ENCODE measurements at places on chromosomes 11 and 22. TPM values are rescaled to one million over a fixed set of nuclear protein-coding genes. Genes with fewer than 3 reads are reported as not detected.

- no peak overlapping the region for H3K27ac ChIP-seq
- DNase-seq: no peak
- H3K27me3 ChIP-seq: no peaks in the 10 kb centered on the region
- H3K4me1 ChIP-seq: peaks cover 6% of the 10 kb centered on the region
- H3K36me3 ChIP-seq: peaks cover 5% of the 10 kb centered on the region
- H3K4me3 ChIP-seq: no peak overlapping the region
Measured at GRCh38 chr11:47051217-47051616, 114.7 kb downstream of the CSTPP1 start.

- H3K36me3 ChIP-seq: peaks cover 28% of the 10 kb centered on the region
- no peaks in the 10 kb centered on the region for H3K27me3 ChIP-seq
- H3K4me1 ChIP-seq: no peaks in the 10 kb centered on the region
- no peak overlapping the region for H3K27ac ChIP-seq
Measured at GRCh38 chr11:69079661-69080256, 31.0 kb downstream of the TPCN2 start.

DNA sequence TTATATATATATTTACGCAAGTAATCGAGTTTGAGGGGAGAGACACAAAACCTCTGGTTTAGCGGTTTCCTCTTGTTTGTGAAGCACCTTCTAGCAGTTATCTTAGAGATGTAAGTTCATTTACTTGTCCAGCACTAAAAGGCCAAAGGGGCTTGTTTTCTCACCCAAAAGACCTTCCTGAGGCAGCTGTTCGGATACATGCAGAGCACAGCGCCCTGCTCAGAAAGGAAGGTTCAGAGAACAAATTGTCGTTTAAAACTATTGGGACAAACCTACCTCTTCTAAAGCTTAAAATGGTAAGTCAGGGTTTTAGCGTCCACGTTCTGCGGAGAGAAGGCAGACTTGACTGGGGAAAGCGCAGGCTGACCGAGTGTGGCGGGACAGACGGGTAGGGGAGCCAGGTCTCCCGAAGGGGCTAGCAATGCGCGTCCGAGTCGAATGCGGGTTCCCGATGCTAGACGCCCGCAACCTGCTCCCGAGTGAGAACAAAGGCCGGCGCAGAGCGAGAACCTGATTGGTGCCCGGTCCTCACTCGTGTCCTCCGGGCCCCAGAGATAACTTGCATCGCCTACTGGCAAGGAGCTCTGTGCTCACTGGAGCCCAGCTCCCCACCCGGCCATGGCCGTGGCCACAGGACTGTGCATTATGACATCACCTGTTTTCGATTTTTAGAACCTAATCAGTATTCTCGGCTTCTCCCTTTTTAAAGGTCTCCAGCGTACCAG lies 1.0 kb upstream of the SESN3 start:
- no peaks in the 10 kb centered on the region for H3K36me3 ChIP-seq
- H3K27ac ChIP-seq: peak overlapping the region; percentile 21
- H3K4me3 ChIP-seq: peak overlapping the region; percentile 68
- H3K4me1 ChIP-seq: peaks cover 6% of the 10 kb centered on the region
- peak; percentile 67 for DNase-seq
- peaks cover 3% of the 10 kb centered on the region for H3K27me3 ChIP-seq

GRCh38 chr11:444396-445144 lies 2.8 kb upstream of the ANO9 start:
- H3K4me1 ChIP-seq: peaks cover 3% of the 10 kb centered on the region
- H3K4me3 ChIP-seq: no peak overlapping the region
- H3K36me3 ChIP-seq: no peaks in the 10 kb centered on the region
- H3K27ac ChIP-seq: no peak overlapping the region

- no peak for DNase-seq
- H3K27me3 ChIP-seq: no peaks in the 10 kb centered on the region
- H3K4me3 ChIP-seq: no peak overlapping the region
- no peak overlapping the region for H3K27ac ChIP-seq
- no peaks in the 10 kb centered on the region for H3K36me3 ChIP-seq
Measured at GRCh38 chr11:95562196-95562921, 227.2 kb downstream of the FAM76B start.

GRCh38 chr22:47110817-47111443 lies 348.5 kb downstream of the TBC1D22A start:
- DNase-seq: no peak
- H3K27me3 ChIP-seq: no peaks in the 10 kb centered on the region
- no peaks in the 10 kb centered on the region for H3K4me1 ChIP-seq
- no peak overlapping the region for H3K4me3 ChIP-seq
- no peak overlapping the region for H3K27ac ChIP-seq

DNA sequence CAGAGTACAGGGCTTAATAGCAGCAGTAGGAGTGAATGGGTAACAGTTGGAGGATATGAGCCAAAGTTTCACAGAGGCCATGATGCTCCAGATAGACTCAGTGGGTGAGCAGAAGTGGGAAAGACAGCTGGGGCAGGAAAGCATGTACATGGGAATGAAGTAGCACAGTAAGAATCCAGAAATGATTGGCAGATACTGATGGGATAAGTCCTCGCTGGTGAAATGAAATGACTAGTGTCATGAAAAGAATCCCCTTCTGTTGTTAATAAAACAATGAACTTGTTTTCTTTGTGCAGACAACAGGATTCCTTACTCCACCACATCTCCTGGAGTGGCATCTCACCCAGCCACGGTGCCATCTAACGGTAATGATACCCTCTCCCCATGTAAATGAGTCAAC lies 17.4 kb upstream of the PANX1 start:
- H3K27ac ChIP-seq: no peak overlapping the region
- no peaks in the 10 kb centered on the region for H3K36me3 ChIP-seq
- H3K4me1 ChIP-seq: no peaks in the 10 kb centered on the region
- H3K27me3 ChIP-seq: peaks cover 2% of the 10 kb centered on the region
- no peak for DNase-seq
- H3K4me3 ChIP-seq: no peak overlapping the region

DNA sequence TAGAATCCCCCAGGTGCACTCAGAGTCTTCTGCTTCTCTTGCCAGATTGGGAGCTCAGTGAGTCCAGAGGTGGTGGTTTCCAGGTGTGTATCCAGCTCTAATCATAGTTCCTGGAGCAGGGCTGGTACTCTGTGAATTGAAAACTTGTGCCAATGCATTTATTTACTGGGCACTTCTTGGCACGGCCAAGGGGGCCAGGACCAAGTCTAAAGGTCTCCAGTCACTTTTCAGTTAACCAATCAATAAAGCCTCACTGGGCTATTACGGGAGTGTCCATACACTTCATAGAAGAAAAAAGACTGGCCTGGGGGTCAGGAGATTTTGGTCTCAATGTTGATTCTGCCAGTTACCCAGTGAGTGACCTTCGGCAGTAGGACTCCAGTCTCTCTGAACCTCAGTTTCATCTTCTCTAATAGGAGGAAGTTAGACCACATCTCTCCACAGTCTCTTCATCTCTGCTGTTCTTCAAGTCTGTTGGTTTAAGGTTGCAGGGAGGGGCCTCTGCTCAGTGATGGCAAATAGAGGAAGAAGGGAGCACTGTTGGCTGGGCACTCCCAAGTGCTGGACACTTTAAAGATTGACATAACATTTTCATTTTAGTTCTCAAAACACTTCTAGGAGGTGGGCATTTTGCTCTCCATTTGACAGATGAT lies 188.5 kb upstream of the E2F8 start:
- H3K36me3 ChIP-seq: no peaks in the 10 kb centered on the region
- no peak overlapping the region for H3K4me3 ChIP-seq
- H3K27me3 ChIP-seq: peaks cover 4% of the 10 kb centered on the region
- H3K4me1 ChIP-seq: no peaks in the 10 kb centered on the region
- no peak overlapping the region for H3K27ac ChIP-seq

- no peaks in the 10 kb centered on the region for H3K36me3 ChIP-seq
- no peak for DNase-seq
- peaks cover 13% of the 10 kb centered on the region for H3K4me1 ChIP-seq
- no peak overlapping the region for H3K27ac ChIP-seq
Measured at GRCh38 chr11:74575999-74576398, 16.4 kb upstream of the POLD3 start.

- no peak overlapping the region for H3K4me3 ChIP-seq
- no peaks in the 10 kb centered on the region for H3K27me3 ChIP-seq
- DNase-seq: no peak
- H3K4me1 ChIP-seq: peaks cover 3% of the 10 kb centered on the region
Measured at GRCh38 chr11:108958368-108959104, 293.7 kb downstream of the DDX10 start.

DNA sequence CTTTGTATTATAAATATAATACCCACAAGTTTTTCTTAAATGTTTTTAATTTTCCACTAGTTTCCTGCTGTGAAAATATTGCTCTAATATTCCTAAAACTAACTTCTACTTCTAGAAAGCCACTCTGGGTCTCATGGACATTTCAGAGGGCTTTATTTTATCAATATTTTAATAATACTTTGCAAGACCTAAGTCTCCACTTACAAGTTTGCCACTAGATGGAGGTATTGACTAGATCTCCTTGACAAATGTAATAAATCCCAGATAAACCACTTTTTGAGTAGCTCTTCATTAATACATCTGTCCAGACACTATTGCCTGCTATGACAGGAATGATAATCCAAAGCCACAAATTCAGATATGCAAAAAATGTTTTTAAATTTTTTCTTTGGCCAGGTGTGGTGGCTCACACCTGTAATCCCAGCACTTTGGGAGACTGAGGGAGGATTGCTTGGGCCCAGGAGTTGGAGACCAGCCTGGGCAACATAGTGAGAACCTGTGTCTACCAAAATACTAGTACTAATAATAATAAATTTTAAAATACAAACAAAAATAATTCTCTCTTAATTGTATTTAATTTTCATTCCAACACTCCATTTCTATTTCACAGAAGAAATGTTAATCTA lies 3.5 kb upstream of the ACAT1 start:
- peaks cover 8% of the 10 kb centered on the region for H3K4me1 ChIP-seq
- DNase-seq: no peak

- H3K4me3 ChIP-seq: no peak overlapping the region
- DNase-seq: no peak
- no peak overlapping the region for H3K27ac ChIP-seq
Measured at GRCh38 chr11:32003335-32003734, 87.5 kb upstream of the RCN1 start.

GRCh38 chr22:39773976-39774539 lies 119.5 kb downstream of the ENTHD1 start:
- no peaks in the 10 kb centered on the region for H3K36me3 ChIP-seq
- peaks cover 14% of the 10 kb centered on the region for H3K4me1 ChIP-seq
- no peak overlapping the region for H3K27ac ChIP-seq
- DNase-seq: peak; percentile 6
- no peak overlapping the region for H3K4me3 ChIP-seq

- H3K4me1 ChIP-seq: peaks cover 28% of the 10 kb centered on the region
- H3K36me3 ChIP-seq: no peaks in the 10 kb centered on the region
- H3K27me3 ChIP-seq: peaks cover 6% of the 10 kb centered on the region
- no peak for DNase-seq
- no peak overlapping the region for H3K27ac ChIP-seq
Measured at GRCh38 chr11:14029971-14030920, 67.7 kb downstream of the SPON1 start.

DNA sequence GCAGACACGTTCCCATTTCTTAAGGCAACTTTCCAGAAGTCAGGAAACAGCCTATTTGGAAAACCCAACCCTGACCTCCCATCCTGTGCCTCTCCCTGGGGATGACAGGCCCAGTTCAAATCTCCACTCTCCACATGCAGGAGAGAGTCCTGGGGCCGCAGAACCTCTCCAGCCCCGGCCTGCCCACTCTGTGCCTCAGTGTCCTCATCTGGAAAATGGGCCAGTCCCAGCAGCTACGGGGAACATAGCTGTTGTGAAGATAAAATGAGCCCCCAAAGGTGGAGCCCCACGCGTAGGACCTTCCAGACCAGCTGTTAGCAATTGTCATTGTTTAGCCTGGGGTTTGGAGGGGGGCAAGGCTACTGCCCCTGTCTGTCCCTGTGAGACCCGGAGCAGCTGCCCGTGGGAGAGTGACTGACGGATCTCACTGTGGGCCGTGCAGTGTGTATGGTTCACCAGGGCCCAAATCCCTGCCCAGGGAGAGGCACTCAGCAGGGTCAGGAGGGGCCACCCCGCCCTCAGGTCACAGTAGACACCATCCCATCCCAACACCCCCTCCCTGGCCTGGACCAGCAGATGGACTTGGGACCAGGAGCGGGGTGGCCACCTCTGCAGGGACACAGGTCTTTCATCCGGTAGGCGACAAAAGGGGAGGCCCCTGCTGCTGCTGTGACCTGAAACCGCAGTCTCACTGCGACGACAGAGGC lies 145.9 kb downstream of the CTTN start:
- peaks cover 4% of the 10 kb centered on the region for H3K27me3 ChIP-seq
- H3K4me3 ChIP-seq: no peak overlapping the region
- DNase-seq: peak; percentile 1

DNA sequence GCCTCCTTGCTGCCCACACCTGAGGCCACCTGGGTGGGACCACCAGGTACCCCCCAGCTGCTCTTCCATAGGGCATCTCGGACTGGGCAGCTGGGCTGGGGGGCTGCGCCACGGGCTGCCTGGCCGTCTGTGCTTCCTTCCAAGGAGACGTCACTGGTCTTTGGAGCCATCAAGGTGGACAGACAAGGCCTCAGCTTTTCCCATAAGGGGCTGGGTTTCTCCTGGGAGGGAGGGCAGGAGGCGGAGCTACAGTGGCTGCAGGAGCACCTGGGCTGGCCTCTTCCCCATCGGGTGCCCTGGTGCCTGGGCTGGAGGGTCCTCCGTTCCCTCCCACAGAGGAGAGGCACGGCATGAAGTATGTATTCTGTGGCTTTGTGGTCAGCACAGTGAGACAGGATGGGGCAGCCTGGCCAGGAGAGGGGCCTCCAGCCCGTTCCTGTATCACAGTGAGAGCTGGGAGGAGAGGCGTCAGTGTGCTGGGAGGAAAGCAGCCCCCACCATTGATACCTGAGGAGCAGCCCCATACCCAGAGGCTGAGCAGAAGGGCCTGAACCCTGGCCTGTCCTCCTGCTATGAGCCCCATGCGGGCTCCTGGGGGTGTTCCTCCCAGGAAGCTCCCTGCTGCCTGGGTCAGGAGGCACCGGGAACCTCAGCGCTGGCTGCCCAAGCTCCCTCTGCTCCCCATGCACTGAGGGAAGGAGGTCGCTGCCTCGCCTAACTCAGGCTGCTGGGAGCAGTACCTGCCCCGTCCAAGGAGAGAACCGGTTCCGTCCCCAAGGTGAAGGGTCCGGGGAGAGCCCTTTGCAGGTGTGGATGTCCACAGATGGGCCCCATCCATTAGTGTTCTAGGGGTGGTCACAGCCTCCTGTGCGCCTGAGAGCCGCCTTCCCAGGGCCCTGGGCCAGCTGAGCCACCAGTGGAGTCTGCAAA lies 1075.0 kb downstream of the BRD1 start:
- no peaks in the 10 kb centered on the region for H3K36me3 ChIP-seq
- no peak overlapping the region for H3K4me3 ChIP-seq
- H3K4me1 ChIP-seq: no peaks in the 10 kb centered on the region
- peaks cover 15% of the 10 kb centered on the region for H3K27me3 ChIP-seq

Gene SPON1
- 120 TPM for total RNA-seq

Gene SEPTIN3
- total RNA-seq: 0.36 TPM

Gene CNIH2
- 1.9 TPM for total RNA-seq

Gene PTPRCAP
- total RNA-seq: 12.9 TPM

Gene TMEM109
- 95.1 TPM for total RNA-seq

Gene OLFML1
- 0.33 TPM for total RNA-seq
